ENCODE measurements at places on chromosomes 3 and 15.

- DNase-seq = no peak
These were observed 5.4 kb upstream of the ALDH1A2 start for GRCh38 chr15:58070801-58071418.

DNA sequence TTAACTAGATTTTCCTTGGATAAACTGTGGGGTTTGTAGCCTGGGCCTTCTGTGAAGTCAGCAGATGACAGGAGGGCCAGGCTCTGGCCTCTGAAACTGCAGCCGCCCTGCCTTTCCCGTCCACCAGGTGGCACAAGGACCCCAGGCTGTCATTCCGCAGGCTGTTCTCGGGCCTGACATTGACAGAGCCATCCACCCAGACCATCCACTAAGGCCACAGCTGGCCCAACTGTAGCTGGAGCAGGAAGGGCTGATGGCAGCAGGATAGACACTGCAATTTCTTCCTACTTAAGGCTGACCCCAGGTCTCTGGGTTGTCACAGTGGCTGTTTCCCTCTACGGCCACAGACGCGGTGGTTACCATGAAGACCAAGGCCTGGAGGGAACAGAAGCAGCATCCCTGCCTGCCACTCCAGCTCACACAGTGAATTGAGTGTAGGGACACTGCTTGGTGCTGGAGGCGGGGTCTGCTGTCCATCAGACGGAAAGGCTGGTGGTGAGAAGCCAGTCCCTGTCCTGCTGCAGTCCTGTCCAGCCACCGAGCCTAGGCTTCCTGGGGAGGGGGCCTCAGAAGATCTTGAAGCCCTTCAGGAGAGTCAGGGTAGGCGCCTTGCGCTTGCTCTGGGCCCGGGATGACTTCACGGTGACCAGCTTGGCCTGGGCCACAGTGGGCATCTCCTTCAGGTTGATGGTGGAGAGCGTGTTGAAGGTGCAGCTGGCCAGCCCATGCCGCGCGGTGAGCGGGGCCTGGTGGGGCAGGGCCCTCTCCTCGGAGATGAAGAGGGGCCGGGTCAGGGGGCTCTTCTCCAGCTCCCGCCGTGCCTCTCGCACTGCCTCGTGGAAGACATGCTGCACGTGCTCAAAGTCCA, 9.4 kb downstream of the SLC51B start:
- peak; percentile 59 for DNase-seq

DNA sequence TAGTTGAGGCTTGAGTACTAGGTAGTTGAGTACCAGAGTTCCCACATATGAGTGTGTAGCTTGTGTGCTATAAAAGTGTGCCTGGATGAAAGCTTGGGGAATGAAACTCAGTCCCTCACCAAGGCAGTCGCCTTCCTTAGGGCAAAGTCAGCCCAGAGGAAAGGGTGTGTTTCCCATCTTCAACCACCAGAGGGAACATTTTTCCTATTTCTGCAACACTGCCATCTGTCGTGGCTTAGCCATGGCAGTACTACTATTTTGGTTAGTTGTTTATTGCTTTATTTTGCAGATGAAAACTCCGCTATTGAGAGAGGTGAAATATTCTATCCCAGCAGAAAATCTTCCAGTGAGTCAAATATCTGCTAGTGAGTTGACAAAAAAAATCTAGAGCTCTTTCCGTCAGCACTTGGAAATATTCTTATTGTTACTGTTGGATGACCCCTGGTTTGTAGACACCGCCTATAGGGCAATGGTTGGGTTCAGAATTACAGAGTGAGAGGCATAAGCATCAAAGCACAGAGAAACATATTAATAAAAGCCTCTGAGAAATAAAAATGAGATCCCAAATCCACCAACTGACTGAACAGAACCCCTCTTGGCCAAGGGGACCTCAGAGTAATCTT, 239.9 kb downstream of the CPNE4 start:
- peak; percentile 15 for DNase-seq

DNA sequence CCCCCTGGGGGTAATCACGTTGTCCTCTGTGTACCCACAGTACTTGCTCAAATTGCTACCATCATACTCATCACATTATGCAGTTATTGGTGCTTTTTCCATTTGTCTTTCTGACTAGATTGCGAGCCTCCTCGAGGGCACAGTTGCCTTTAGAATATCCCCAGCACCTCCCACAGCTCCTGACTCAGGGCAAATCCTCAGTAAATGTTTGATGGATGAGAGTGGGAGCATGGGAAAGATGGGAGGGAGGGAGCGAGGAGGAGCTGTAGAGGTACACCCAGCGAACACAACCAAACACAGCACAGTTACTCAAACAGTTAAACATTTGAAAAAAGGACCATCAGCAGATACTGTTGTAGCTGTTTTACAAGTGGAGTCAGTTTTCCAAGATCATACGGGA, 27.9 kb downstream of the SIDT1 start:
- DNase-seq = no peak

DNA sequence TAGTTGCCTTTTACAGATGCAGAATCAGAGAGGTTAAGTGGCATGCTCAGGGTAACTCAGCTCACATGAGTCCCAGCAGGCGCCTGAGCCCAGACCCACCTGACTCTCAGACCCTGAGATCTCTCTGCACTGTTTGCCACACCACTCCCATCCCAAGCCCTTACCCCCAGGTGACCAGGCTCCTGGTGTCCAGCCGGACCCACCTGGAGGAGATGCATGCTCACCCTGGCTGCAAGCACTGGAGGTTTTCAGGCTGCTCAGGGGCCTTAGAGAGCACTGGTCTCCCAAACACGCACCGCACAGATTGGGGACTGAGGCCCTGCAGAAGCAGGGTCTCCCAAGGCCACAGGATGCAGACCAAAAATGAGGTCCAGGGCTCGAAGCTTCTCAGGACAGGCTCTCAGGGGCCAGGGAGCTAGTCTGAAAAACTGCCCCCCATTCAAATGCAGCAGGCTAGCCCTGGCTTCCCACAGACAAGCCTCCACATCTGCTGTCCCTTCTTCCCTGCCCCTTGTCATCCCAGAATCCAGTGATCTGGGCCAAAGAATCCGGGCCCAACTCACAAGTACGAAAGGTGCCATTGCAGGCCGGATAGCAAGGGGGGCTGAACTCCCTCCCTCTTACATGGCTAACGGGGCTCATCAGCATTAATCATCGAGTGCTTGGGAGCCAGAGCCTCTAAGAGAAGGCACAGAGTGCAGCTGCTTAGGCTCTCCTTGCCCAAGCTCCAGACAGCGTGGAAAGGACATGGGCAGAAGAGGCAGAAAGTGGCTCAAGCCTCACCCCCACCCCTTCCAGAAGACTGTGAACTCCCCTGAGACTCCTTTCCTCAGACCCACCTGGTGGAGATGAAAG, 90.2 kb upstream of the PRR20G start:
- DNase-seq = no peak

DNA sequence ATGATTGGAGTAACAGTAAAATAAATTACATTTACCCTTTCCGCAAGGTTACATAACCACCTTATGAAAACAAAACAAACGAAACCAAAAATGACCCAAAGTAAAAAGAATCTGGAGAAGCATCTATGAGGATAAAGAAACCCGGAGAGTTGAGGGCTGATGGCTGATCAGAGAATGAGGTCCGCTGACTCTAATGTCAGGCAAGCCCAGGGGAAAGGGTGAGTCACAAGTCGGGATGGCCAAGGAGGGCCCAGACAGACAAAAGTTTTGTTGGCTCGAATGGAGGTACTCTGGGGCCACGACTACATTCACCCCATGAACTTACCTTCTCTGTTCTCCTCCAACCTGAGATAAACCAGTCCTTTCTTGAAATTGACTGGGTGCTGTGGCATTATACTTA, 95.7 kb downstream of the RORA start:
- no peak for DNase-seq

DNA sequence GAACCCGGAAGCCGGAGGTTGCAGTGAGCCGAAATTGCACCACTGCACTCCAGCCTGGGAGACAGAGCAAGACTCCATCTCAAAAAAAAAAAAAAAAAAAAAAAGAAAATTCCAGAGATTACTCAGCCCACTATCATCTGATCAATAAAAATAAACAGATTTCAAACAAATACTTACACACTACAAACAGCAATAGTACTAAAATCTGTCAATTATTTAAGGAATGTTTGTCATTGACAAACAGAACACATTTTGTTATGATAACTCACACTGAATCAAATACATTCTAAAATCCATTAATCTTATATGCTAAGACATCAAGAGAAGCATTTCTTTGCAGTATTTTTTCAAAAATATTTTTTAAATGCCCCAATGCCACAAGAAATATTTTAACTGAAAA, 7.6 kb downstream of the MYO9A start:
- DNase-seq = no peak

- DNase-seq = no peak
These were observed 29.7 kb upstream of the PDCD6IP start for GRCh38 chr3:33768578-33769330.

GRCh38 chr3:3110299-3110630, at the start of gene IL5RA:
IL5RA (minus strand) TSS chr3:3110374; CDS start chr3:3104984, 5,390 bp downstream.
- DNase-seq = peak; percentile 27

DNA sequence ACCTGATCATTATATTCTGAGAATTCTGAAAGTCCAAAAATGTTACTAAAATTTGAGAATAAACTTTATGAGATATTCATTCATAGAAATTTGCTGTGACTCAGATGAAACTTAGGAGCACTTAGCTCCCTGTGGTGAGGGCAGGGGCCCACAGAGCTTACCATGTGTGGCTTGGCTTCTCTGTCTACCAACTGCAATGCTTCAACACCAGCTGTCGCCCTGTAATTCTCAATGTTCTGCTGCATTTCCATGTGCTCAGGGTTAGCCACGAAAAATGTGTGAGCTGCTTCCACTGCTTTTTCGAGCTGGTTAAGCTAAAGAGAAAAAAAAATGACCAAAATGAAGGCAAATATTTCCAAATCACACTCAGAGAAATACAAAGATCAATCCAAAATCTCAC, 125.6 kb downstream of the P3H2 start:
- no peak for DNase-seq

- no peak for DNase-seq
These were observed 73.6 kb downstream of the SPSB4 start for GRCh38 chr3:141124715-141125114.

DNA sequence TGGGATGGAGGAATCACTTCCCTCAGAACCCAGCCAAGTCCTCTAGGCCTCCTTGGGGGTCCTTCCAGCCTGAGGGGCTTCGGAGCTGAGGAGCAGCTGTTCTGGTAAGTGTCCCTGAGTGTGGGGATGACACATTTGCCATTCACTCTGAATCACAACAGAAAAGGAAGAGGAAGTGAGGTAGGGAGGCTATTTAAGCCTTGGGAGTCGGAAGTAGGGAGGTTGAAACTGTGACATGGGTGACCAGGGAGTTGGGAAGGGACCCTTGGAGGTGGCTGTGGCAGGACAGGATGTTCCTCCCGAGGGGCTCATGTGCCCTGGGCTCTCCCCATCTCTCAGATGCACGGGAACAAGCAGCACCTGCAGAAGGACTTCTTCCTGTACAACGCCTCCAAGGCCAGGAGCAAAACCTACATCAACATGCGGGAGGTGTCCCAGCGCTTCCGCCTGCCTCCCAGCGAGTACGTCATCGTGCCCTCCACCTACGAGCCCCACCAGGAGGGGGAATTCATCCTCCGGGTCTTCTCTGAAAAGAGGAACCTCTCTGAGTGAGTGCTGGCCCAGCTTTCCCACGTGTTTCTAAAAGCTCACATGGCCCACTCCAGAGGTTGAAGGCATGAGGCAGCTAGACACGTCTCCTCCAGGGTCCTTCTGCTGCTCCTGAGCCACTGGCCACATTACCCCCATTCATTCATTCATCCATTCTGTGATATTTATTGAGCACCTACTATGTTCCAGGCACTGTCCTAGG, 43.3 kb downstream of the CAPN3 start:
- no peak for DNase-seq

DNA sequence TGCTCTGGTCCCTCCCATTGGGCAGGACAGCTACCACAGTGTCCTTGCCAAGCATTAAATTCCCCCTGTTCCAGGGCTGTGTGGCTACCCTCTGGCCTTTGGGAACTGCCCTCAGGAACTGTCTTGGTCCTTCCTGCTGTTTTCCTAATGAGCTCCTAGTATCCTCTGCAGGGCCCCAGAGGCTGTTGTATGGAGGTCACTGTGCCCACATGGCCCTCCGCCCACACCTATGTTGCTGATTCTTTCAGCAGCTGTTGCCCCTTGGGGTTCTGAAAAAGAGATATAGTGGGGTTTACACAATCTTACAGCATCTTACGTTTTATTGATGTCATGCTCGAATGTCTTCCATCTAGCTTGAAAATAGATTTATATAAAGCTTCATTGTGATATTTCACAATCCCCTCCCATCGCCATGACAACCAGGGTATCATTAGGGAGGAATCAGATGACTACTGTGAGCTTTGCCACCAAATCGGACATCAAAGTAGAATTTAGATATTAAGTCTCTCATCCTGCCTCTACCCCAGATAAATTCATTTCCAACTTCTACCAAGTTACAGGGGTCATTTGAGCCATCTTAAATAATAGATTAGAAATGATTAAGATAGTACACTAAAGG, 97.1 kb upstream of the NR2E3 start:
- DNase-seq = no peak

DNA sequence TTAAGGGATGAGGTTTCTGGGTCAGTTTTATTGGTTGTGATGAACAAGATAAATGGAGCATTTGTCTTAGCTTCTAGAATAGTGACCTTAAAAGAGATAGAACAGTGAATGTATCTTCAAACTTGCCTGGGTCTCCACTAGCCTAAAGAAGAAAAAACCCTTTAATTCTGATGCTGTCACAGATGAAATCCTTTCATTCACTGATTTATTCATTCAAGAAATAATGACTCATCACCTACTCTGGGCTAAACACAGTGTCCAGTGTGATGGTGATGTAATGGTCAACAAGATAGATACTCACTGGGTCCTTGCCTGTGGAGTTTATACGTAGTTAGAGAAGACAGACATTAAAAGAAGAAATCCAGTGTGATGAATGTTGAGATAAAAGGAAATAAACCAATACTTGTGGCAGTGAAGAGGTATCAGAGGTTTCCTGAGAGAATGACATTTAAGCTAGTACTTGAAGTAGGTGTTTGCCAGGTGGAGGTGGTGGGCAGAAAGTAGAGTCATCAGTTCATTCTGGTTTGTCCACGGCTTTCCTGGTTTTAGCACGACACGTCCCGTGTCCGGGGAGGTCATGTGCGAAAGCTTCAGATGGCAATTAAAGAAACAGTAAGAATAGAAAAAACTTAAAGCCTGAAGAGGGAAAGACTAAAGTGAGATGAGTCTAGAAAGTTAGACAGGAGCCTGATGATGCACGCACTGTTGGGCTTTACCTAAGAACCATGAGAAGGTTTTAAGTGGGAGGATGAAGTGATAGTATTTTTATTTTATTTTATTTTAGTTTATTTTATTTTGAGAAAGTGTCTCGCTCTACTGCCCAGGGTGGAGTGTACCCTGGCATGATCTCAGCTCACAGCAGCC, 18.5 kb downstream of the PAK2 start:
- DNase-seq = no peak

GRCh38 chr3:30643763-30644462, 37.5 kb downstream of the TGFBR2 start:
- no peak for DNase-seq

- no peak for DNase-seq
These were observed 162.2 kb downstream of the ITPR1 start for GRCh38 chr3:4655145-4656045.

GRCh38 chr3:170144437-170144843, 37.1 kb downstream of the PHC3 start:
- no peak for DNase-seq

Data from memory B cell (primary cell).